ENCODE measurements at places on chromosomes 12 and 14. TPM values are rescaled to one million over a fixed set of nuclear protein-coding genes. Genes with fewer than 3 reads are reported as not detected.

Gene PROX2
- total RNA-seq = 0.31 TPM

DNA sequence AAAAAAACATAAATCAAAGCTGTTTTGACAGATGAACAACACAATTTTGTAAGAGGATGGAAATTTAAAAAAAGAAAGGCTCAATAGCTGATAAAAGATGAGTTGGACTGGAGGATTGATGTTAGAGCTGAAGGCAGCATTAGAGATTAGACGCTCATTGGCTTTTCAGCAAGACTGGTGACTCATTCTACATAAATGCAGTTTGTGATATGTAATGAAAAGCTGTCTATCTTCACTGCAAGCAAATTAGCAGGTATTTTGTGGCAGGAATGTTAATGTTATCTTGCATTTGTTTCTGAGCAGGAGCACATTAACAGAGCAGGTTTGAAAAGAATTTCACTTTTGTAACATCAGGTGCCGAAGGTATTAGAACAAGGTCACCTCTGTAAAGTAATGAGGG is 442.7 kb upstream of the NOVA1 start:
- H3K4me3 ChIP-seq = no peak overlapping the region
- H3K36me3 ChIP-seq = no peaks in the 10 kb centered on the region
- DNase-seq = no peak
- H3K27ac ChIP-seq = no peak overlapping the region

Gene FZD10
- 0.35 TPM for total RNA-seq

GRCh38 chr12:52311285-52311648 is 9.9 kb downstream of the KRT83 start:
- peaks cover 7% of the 10 kb centered on the region for H3K4me1 ChIP-seq
- no peaks in the 10 kb centered on the region for H3K36me3 ChIP-seq
- H3K4me3 ChIP-seq = no peak overlapping the region
- no peak overlapping the region for H3K27ac ChIP-seq
- H3K27me3 ChIP-seq = peaks cover 44% of the 10 kb centered on the region
- DNase-seq = no peak

DNA sequence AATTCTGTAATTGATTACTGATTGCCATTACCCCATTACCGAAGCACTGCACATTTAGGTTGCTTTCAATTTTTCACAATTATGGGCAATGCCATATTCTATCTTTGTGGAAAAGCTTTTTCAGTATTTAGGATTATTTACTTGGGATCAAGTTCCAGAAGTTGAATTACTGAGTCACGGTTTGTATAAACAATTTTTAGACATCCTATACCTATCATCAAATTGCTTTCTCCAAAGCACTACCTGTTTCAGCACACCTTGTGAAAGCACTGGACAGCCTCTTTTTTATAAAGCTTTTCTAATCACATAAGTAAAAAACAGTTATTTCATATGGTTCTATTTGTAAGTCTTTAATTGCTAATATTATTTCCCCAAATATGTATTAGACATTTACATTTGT is 221.5 kb upstream of the CAND1 start:
- no peaks in the 10 kb centered on the region for H3K36me3 ChIP-seq
- no peak overlapping the region for H3K27ac ChIP-seq
- no peak for DNase-seq
- no peaks in the 10 kb centered on the region for H3K27me3 ChIP-seq
- peaks cover 17% of the 10 kb centered on the region for H3K4me1 ChIP-seq
- no peak overlapping the region for H3K4me3 ChIP-seq

Gene KRT6A
- total RNA-seq = not detected

Gene YY1
- 88.2 TPM for total RNA-seq

DNA sequence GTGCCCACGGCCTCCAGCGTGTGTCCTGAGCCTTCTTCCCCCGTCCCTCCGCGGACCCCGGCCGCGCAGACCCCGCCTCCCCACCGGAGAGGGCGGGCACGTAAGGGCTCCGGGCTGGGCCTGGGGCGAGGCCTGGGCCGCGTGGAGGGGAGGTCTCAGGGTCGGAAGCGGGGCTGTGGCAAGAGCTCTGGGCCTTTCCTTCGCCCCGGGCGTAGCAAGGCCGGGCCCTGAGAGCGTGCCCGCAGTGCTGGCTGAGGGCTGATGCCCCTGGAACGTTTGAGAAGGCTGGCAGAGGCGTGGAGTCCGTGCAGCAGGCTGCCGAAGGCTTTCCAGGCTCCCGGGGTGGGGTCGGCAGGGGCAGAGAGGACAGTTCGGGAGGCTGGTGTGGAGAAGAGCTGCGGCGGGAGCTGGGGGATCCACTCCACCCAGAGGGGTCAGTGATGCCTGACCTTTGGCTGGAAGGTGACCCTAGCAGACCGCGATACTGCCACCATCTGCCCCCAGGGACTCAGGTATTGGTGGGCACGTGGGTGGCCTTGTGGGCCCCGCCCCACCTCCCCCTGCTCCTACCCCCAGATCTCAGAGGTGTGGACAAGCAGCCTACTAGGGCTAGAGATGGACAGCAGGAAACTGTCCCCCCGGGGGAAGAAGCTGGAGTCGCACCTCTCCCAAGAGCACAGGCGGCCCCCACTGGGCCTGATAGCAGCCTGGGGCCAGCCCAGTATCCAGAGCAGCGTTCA is 558 bp downstream of the TEX22 start:
- peak; percentile 64 for DNase-seq
- H3K36me3 ChIP-seq = peaks cover 12% of the 10 kb centered on the region
- H3K27ac ChIP-seq = no peak overlapping the region
- H3K4me3 ChIP-seq = peak overlapping the region; percentile 60
- 0 out of 2 replicates have a peak, but pooled peaks cover 7% of the 10 kb centered on the region for H3K27me3 ChIP-seq
- no peaks in the 10 kb centered on the region for H3K4me1 ChIP-seq

DNA sequence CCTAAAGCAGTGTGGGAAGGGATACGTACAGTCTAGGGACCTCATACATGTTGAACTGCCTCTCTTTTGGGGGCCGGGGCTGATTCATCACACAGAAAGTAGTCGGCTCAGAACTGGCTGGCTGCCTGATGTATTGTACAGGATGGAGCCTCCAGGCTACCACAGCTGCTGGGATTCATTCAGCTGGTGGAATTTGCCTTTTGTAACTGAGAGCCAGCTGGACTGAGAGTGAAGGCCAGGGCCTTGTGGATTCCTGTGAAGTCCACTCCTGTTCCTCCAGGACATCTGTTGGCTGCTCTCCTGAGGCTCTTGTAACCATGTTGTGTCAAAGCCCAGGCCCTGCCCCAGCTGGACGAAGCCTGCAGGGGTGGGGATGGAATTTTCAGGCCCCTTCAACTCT is 116.3 kb upstream of the PRICKLE1 start:
- H3K36me3 ChIP-seq = no peaks in the 10 kb centered on the region
- no peaks in the 10 kb centered on the region for H3K27me3 ChIP-seq
- no peaks in the 10 kb centered on the region for H3K4me1 ChIP-seq
- no peak overlapping the region for H3K27ac ChIP-seq

DNA sequence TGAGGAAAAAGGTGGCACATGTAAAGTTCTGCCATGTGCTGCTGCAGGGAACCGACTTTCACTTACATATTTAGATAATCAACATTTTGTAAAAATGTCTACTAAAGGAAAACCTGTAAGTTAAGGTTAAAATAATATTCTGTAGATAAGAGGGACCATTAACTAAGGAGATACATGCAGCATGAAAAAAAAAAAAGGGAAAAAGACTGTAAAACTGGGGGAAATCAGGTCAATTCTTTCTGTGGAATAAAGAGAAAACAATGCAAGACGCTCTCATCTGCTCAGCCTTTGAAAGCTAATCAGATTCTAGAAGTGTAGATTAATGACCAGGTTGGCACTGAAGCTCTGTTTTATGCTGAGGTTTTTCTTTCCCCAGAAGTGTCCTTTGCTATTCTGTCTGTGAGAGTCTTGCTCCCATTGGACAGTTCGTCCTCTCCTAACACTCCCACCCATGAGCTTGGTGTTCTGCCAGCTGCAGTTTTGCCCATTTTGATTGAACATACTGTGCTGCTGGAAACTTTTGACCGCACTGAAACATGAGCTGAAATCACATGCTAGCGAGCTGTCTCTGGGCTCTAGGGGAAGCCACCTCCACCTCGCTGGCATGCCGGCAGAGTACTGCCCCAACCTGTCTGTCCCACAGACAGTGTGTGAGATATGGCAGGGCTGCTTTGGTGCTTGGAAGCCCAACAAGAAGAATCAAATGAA is 39.7 kb downstream of the PPTC7 start:
- H3K4me1 ChIP-seq = peaks cover 3% of the 10 kb centered on the region
- H3K27ac ChIP-seq = no peak overlapping the region
- H3K4me3 ChIP-seq = no peak overlapping the region
- no peak for DNase-seq
- peaks cover 10% of the 10 kb centered on the region for H3K36me3 ChIP-seq

- no peak overlapping the region for H3K4me3 ChIP-seq
- no peaks in the 10 kb centered on the region for H3K27me3 ChIP-seq
- H3K27ac ChIP-seq = no peak overlapping the region
- no peak for DNase-seq
- H3K4me1 ChIP-seq = peaks cover 12% of the 10 kb centered on the region
Observed at GRCh38 chr14:66240105-66240504, 246.1 kb upstream of the CCDC196 start.

GRCh38 chr12:116183741-116184141 is 93.8 kb downstream of the MED13L start:
- peaks cover 5% of the 10 kb centered on the region for H3K4me1 ChIP-seq
- DNase-seq = no peak
- no peaks in the 10 kb centered on the region for H3K36me3 ChIP-seq
- H3K27ac ChIP-seq = no peak overlapping the region
- no peak overlapping the region for H3K4me3 ChIP-seq

- peaks cover 56% of the 10 kb centered on the region for H3K4me1 ChIP-seq
- H3K36me3 ChIP-seq = peaks cover 19% of the 10 kb centered on the region
- peak; percentile 58 for DNase-seq
- no peaks in the 10 kb centered on the region for H3K27me3 ChIP-seq
Observed at GRCh38 chr12:6335451-6336078, 6.3 kb downstream of the TNFRSF1A start.

DNA sequence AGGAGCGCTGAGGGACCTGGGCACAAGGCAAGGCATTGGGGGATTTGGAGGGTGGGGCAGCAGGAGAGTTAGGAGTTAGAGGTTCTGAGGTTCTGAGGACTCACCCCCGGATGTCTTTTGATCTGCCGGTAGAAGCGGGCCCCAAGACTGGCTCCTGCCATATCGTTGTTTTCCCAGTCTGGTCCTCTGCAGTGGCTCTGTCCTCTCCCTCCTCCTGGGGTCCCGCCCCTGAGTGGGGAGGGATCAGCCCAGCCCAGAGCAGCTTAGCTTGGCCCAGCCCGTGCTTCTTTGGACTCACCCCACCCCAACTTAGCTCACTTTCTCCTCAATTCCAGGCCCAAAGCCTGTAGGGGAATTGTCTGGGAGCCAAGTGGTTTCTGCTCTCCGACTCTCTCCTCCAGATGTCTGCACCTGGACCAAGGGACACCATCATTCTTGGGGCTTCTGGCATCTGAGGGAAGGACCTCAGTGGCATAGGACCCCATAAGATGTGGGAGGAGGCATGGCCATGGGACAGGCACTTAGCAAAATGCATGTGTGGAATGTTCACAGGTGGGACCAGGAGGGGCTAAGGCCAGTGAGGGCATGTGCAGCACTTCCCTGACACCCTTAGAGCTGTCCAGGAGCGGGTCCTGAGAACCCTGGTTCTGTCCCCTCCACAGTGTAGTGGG is 7.5 kb downstream of the SHMT2 start:
- peaks cover 85% of the 10 kb centered on the region for H3K27me3 ChIP-seq
- peaks cover 16% of the 10 kb centered on the region for H3K36me3 ChIP-seq
- no peak overlapping the region for H3K27ac ChIP-seq
- H3K4me1 ChIP-seq = peaks cover 52% of the 10 kb centered on the region
- DNase-seq = no peak
- H3K4me3 ChIP-seq = peak overlapping the region; percentile 85

GRCh38 chr12:62319058-62319457 is 58.9 kb downstream of the USP15 start:
- H3K27me3 ChIP-seq = no peaks in the 10 kb centered on the region
- DNase-seq = no peak
- H3K4me3 ChIP-seq = no peak overlapping the region
- no peaks in the 10 kb centered on the region for H3K36me3 ChIP-seq

Gene LIN7A
- total RNA-seq = 6.2 TPM

Gene NFATC4
- 20.7 TPM for total RNA-seq

- H3K27me3 ChIP-seq = no peaks in the 10 kb centered on the region
- no peak overlapping the region for H3K27ac ChIP-seq
- no peak for DNase-seq
- no peaks in the 10 kb centered on the region for H3K36me3 ChIP-seq
- no peak overlapping the region for H3K4me3 ChIP-seq
Observed at GRCh38 chr14:22505697-22506377, 83.2 kb downstream of the DAD1 start.

Gene TTC9
- 34.2 TPM for total RNA-seq
